ENCODE measurements at places on chromosomes 13 and 19.

GRCh38 chr19:6270822-6271221 is 9.0 kb downstream of the MLLT1 start:
- no peaks in the 10 kb centered on the region for H3K27me3 ChIP-seq
- H3K36me3 ChIP-seq, result peaks cover 37% of the 10 kb centered on the region
- peak overlapping the region; percentile 93 for H3K27ac ChIP-seq
- H3K4me3 ChIP-seq, result peak overlapping the region; percentile 56

GRCh38 chr19:18144361-18144760 is 8.6 kb upstream of the PIK3R2 start:
- DNase-seq, result no peak
- peaks cover 61% of the 10 kb centered on the region for H3K36me3 ChIP-seq
- H3K27ac ChIP-seq, result no peak overlapping the region
- no peaks in the 10 kb centered on the region for H3K4me1 ChIP-seq

- H3K27ac ChIP-seq, result no peak overlapping the region
- H3K36me3 ChIP-seq, result peaks cover 72% of the 10 kb centered on the region
- peaks cover 26% of the 10 kb centered on the region for H3K4me1 ChIP-seq
Observed at GRCh38 chr13:113184568-113185440, 23.7 kb downstream of the PCID2 start.

- H3K27ac ChIP-seq, result no peak overlapping the region
- no peaks in the 10 kb centered on the region for H3K27me3 ChIP-seq
- H3K36me3 ChIP-seq, result no peaks in the 10 kb centered on the region
Observed at GRCh38 chr13:65582160-65582559, 1648.0 kb downstream of the PCDH9 start.

DNA sequence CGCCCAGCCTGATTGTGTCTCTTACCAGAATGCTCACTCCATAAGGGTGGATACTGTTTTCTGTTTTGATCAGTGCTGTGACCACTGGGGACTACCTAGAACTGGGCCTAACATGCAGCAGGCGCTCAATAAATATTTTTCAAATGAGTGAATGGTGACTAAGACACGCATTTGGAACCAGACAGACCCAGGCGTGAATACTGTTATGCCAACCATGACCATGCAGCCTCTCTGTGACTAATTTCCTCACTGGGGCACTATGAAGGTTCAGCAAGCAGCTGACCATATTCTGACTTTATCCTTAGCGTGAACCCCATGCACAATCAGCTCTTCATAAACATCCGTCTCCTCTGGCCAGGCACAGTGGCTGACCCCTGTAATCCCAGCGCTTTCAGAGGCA is 13.0 kb upstream of the SPC24 start:
- DNase-seq, result no peak
- H3K4me3 ChIP-seq, result no peak overlapping the region
- H3K4me1 ChIP-seq, result peaks cover 47% of the 10 kb centered on the region
- no peaks in the 10 kb centered on the region for H3K27me3 ChIP-seq

Measured in left ventricle myocardium inferior (tissue), 1 donor.